ENCODE measurements at places on chromosomes 5 and 9.

DNA sequence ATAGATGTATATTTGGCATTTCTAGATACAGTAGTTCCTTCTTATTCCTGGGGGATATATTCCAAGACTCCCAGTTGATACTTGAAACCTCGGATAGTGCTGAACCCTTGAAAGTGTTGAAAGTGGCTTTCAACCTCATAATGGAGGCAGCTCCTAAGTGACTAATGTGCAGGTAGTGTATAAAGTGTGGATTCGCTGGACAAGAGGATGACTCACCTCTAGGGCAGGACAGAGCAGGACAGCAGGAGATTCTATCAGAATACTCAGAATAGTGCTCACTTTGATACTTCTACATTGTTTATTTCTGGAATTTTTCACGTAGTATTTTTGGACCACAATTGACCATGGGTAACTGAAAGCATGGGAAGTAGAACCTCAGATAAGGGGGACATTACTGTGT lies 1138.9 kb upstream of the WWC1 start:
- DNase-seq: no peak

DNA sequence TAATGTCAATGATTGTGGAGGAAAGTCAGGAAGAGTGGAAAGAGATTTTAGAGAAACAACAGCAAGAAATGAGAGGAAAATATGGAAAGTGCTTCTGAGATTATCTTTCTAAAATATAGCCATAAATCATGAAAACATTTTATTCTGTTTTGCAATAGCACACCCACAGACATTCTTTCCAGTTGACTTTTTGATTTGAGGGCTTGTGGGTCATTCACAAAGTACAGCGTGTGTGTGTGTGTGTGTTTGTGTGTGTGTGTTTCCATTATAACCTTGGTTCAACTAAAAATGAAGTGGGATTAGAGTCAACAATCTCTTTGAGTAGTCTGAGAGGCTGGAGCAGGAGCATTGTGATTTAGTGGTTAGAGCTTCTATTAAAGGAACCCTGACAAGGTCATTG lies 116.6 kb upstream of the GAS1 start:
- peak; percentile 57 for DNase-seq

GRCh38 chr5:75469017-75469416 lies 42.4 kb downstream of the CERT1 start:
- DNase-seq: no peak

DNA sequence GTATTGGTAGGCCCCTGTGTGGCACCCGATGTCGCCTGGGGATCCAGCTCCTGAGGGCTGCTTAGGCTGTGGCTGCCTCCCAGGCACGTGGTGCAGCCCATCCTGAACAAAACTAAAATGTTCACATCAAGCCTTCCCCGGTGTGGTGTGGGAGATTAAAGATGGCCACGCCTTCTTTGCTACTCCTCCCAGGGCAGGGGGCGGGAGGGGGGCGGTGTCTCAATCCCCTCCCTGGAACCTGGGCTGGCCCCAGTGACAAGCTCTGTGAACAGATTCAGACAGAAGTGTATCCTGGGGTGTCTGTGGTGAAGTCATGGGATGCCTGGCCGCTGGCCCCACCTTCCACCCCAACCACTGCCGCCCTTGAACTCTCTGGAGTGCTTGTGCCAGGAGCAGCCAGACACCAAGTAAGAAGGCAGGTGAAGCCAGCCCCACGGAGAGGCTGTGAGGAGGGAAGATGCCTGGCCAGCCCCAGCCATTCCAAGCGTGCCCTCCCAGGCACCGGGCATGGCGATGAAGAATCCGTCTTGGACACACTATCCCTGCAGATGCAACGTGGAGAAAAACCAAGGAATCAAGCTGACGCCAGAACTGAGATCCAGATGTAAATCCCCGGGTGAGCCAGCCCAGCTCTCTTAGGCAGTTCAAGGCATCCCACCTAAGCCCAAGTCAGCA lies 75.8 kb downstream of the AK8 start:
- DNase-seq: no peak

DNA sequence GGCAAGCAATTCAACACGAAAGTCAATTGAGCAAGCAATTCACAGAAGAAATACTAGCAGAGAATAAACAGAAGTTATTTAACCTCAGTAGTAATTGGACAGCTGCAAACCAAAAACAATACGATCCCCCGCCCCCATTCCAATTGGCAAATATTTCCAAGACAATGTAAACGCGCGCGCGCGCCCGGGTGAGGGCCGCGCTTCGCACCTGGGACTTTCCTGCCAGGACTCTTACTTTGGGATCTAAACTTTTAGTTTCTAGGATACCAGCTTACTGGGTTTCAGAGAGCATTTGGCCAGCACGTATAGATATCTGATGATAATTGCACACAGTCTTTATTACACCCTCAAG lies 8.6 kb downstream of the RUFY1 start:
- no peak for DNase-seq

DNA sequence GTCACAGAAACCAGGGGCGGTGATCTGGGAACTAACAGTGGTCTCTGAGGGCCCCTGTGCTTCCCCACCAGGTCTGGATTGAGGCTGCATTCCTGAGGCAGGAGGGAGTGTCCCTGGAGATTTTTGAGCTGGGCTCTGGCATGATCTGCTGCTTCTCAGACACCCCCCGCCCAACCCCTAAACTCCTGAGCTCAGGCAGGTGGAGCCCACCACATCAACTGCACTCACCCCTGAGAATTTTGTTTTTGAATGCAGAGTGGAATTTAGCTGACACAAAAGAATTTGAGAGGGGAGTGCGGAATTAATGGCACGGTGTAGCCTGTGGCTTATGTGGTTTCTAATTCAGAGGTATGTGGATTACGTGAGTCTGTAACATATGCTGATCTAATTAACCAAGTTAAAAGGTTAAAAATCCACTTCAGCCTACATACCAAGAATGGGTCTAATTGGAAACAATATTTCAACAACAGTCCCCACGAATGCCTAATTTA lies 23.9 kb upstream of the CTSL start:
- DNase-seq: no peak

GRCh38 chr5:13566871-13567339 lies 377.6 kb downstream of the DNAH5 start:
- peak; percentile 75 for DNase-seq

GRCh38 chr5:11898-12297 lies 80.1 kb upstream of the PLEKHG4B start:
- DNase-seq: no peak

- DNase-seq: no peak
Measured at GRCh38 chr9:4548811-4549725, 58.8 kb downstream of the SLC1A1 start.

DNA sequence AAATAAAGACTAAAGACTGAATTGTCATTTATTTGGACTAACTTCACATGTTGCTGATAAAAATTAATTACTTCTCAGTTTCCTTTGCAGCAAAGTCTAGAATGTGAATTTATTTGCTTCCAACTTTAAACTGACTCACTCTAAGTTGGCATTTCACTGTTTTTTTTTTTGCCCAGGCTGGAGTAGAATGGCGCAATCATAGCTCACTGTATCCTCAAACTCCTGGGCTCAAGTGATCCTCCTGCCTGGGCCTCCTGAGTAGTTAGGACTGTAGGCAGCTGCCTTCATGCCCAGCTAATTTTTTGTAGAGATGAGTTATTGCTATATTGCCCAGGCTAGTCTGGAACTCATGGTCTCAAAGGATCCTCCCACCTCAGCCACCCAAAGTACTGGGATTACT lies 3.5 kb downstream of the CCNB1 start:
- no peak for DNase-seq
